ENCODE measurements at places on chromosomes 5 and 9.

DNA sequence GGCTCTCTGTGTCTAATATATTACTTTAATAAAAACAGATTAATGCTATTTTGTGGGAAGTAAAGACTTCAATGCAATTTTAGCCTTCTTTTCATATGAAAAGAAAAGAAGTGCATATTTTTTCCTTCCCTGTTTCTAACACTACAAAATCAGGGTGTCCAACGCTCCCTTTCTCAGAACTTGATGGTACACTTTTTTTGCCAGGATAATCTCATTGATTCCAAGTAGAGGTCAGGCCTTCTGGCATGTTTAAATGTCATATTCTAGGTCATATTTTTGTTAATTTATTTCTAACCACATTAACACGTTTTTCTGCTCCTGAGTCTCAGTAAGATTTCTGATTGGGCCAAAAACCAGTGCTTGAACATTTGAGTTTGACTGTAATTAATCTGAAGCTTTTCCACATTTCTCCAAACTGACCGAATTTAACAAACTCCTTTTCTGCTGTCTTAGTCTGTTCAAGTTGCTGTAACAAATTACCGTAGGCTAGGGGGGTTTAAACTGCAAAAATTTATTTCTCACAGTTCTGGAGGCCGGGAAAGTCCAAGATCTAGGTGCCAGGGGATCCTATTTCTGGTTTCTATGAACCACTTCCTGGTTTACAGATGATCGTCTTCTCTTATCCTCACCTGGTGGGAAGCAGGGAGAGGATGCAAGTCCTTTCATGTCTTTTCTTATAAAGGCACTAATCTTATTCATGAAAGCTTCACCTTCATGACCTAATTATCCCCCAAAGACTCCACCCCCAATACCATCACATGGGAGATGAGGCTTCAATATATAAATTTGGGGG is 63.2 kb upstream of the ELL2 start:
- no peak for DNase-seq

- no peak for DNase-seq
Observed at GRCh38 chr9:124562328-124562727, 55.1 kb upstream of the NR5A1 start.

GRCh38 chr5:140011297-140011802 is 31.7 kb downstream of the NRG2 start:
- DNase-seq: no peak

DNA sequence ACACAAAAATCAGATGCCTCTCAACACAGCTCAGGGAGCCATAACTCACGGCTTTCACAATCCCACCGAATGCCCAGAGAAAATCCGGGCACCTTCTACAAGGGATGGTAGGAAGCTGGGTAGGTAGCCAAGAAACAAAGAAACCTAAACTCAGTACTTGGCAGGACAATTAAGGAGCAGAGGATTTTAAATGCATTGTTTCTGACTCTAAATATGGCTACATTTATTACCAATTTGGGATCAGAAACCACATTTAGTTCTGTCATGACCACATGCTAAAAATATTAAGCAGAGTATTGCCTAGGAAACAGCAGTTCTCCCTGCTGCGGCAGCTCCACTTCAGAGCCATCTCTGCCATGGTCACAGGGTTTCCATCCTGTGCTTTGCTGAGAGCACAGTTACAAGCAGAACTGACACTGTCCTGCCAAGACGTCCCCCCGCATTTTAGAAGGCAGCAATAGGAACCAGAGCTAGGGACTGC is 57.5 kb downstream of the SIL1 start:
- no peak for DNase-seq

DNA sequence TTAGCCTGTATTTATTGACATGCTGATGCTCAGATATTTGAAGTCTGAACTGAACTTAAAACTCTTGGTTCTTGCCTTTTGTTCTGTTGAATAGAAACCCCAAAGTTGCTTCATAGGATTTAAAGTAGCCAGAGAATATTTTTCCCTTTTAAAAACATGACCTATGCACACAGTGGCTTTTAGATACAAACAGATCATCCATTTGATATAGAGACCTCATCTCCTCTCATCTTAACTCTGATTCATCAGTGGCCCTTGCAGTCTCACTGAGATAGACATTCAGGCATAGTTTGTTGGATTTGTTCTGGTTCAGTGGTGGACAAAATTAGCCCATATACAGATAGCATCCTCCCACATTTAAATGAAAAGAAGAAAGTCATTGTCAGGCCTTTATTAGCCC is 43.5 kb upstream of the PJA2 start:
- DNase-seq: no peak

- DNase-seq: no peak
Observed at GRCh38 chr9:97768746-97769145, 71.6 kb upstream of the XPA start.

DNA sequence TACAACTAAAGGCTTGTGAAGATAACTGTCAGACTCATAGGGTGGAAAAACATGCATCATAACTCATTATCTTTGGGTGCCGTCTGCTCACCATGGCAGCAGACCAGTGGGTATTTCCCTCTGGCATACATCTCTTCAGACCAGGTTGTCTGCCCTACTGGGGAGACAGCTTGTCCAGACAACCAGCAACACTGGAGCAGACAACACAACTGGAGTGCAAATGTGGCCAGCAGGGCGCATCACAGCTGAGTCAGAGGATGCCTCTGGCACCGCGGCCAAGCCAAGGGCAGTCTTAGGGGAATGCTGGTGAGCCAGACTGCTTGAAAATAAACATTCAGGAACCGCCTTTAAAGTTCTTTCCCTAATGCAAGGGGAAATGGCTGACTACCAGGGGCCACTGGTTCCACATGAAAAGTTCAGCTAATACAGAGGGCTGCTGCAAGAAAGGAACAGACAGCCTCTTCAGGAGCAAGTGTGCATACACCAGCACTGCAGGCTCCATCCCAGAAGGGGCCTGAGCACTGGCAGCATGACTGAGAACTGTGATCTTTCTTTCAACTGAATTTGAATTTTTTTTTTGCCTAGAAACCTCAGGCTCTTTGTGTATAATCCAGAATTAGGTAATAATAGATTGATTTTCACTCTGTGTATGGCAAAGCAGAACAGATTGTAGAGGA is 77.3 kb downstream of the MAMDC2 start:
- no peak for DNase-seq

- DNase-seq: no peak
Observed at GRCh38 chr9:4927701-4928100, 57.4 kb upstream of the JAK2 start.

GRCh38 chr9:107108342-107109130 is 174.5 kb upstream of the RAD23B start:
- DNase-seq: no peak

DNA sequence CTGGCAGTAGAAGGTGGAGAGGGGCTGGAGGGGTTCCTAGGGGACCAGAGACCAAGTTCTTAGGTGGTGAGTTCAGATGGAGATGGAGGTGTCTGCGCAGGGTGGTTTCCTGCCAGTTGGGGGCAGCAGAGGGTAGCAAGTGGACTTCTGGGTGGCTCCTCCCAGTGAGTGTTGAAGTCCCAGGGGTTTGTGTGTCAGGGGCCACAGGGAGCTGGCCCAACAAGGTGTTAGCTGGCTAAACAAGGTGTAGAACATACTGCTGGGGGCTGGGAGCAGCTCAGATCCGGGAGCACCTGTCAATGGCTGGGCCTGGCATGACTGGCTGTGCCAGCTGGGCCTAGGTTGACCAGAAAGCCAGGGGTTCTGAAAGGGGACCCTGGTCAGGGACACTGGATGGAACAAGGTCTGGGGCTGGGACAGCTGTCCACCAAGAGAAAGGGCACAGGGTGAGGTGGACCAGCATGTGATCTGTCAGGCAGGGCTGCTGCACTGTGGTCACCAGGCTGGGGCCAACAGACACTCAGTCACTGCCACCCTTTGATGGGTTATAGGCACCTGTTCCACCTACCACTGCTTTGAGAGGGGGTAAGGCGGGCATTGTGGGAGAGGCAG is 35.6 kb downstream of the DAB2IP start:
- DNase-seq: peak; percentile 83

DNA sequence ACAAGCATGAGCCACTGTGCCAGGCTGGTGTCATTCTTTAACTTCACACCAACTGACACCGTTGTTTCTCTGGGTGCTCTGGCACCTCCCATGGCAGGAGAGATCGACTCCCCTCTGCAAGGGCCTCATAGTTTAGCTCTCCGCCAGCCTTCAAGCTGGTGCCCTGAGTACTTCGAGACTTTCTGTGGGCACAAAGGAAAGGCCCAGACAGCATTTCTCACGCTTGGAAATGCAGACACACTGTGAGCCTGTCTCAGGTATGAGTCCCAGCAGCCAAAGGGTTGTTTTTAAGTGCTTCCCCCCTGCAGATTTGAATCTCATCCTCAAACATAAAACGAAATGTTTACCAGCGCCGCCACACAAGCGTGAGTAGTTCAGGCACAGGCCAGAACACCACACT is 11.1 kb upstream of the TCF7 start:
- DNase-seq: no peak

- no peak for DNase-seq
Observed at GRCh38 chr5:159782197-159782994, 133.9 kb upstream of the ADRA1B start.

DNA sequence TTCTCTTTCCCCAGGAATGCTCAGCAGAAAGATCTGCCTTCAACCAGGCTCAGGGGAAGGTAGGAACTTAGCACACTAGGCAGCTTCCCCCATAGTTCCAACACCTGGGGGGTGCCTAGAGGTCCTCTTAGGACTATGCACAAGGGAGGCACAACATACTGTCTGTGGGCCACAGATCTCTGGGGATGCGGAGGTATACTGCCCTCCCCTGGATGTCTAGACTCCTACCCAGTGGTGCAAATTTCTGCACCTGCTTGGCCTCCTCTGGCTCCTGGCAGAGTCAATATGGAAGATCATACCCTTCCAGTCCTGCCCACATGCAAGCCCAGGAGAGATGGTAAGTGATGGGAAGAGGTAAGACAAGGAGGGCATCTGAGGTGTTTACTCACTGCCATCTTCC is 247.5 kb upstream of the DAPK1 start:
- DNase-seq: no peak

DNA sequence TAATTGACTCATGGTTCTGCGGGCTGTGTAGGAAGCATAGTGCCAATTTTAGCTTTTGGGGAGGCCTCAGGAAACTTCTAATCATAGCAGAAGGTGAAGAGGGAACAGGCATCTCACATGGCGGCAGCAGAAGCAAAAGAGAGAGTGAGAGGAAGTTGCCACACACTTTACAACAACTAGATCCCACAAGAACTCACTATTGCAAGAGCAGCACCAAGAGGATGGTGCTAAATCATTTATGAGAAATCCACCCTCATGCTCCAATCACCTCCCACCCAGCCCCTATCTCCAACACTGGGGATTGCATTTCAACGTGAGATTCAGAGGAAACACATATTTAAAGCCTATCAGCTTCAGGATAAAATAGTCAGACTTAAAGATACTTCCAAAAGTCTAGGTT is 36.1 kb upstream of the LPAR1 start:
- no peak for DNase-seq

- DNase-seq: peak; percentile 50
Observed at GRCh38 chr5:115831163-115831768, 10.1 kb downstream of the ATG12 start.

DNA sequence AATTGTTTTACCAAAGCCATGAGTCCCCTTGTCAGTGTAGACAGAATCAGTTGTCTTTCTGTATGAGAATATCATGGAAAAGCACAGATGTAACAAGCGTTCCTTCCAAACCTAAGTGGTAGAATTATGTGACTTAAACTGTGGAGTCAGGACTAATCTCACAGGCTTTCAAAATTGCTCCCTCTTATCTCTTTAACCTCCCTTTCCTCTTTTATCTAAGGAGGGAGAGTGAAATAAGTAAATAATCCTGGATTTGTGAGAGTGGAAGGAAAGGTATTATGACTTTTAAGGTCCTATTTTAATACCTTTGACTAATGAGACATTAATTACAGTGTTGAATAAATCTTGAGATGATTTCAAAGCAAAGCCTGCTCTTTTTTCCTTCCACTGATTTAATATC is 52.4 kb upstream of the LIFR start:
- DNase-seq: no peak

- DNase-seq: peak; percentile 14
Observed at GRCh38 chr5:59893429-59894227, at the start of gene PDE4D. TSS of gene PDE4D (minus strand) at chr5:59893726.

GRCh38 chr5:139389701-139390638 is at the start of gene MZB1:
TSS of gene MZB1 (minus strand) at chr5:139389913. CDS start at chr5:139389856, 57 bp downstream.
- DNase-seq: peak; percentile 89

DNA sequence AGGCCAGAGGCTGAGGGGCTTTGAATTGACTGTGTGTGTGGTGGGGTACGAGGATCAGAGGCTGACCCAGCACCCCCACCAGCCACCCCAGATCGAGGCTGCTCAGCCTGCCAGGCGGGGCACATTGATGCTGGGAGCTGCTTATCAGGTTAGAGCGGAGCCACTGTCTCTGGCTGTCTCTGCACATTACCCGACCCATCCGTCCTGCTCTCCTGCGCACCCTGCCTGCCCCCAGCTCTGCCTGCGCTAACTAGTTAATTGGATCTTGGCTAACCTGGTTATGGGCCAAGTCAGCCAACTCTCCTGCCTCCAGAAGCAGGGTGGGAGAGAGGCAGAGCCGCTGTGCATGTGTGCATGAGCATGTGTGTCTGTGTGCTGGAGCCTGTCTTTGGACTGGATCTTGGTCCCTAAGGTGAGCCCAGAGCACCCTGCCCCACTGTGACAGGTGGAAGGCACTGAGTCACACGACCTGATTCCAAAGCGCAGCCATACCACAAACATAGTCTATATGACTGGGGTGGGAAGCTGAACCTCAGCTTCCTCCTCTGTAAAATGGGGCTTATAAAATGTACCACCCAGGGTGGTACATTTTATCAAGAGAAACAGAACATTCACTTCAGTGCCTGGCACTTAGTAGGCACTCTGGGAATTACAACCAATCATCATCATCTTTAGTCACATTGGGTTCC is 39.7 kb downstream of the PCDH1 start:
- no peak for DNase-seq

GRCh38 chr9:77981332-77981731 is 50.3 kb downstream of the GNAQ start:
- no peak for DNase-seq

DNA sequence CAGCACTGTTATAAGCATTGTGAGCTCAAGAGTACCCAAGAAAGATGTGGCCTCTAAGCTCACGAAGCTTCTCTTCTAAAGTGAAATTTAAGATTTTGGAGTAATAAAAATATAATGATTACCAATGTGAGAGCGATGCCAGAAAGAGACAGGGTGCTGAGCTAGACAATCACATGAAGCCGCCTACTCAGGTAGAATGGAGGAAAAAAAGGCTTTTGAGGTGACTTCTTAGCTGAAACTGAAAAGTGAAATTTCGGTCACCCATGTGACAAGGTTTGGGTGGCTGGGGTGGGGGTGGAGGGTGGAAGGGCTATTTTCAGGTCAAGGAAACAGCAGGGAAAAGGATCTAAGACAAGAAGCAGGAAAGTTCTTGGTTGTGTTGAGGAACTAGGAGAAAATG is 388.2 kb upstream of the WWC1 start:
- no peak for DNase-seq

Data from activated CD4-positive, alpha-beta T cell treated with anti-CD3 and anti-CD28 coated beads, Interleukin-2, Interleukin-6, amounts not matched to agents 100 ng/mL and 50 ng/mL, durations not matched to agents 16 hours and 8 hours (primary cell).